ENCODE measurements at places on chromosomes 12 and 14.
A peak's percentile ranks its signal among the peaks of the same experiment; 100 is the strongest.

- no peak for DNase-seq
These were observed 28.6 kb downstream of the KRT76 start for GRCh38 chr12:52748578-52748977.

DNA sequence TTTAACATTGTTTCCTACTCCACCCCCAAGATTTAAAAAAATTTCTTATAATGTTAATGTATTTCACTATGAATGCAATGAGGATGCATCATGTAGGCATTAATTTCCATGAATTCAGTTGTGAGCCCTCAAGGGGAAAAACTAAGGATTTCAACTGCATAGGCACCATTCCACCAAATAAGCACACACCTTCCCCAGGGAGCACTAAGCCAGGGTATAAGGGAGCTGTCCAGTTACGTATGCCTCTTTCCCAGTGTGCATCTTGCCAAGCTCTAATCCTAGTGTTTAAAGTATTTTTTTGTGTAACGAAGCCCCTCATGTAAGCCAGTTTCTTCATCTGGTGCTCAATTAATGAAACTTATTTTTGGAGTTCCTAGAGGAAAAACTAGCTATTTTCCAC lies 6.6 kb downstream of the FERMT2 start:
- no peak for DNase-seq

GRCh38 chr14:70934502-70935134 lies 27.4 kb downstream of the PCNX1 start:
- no peak for DNase-seq

DNA sequence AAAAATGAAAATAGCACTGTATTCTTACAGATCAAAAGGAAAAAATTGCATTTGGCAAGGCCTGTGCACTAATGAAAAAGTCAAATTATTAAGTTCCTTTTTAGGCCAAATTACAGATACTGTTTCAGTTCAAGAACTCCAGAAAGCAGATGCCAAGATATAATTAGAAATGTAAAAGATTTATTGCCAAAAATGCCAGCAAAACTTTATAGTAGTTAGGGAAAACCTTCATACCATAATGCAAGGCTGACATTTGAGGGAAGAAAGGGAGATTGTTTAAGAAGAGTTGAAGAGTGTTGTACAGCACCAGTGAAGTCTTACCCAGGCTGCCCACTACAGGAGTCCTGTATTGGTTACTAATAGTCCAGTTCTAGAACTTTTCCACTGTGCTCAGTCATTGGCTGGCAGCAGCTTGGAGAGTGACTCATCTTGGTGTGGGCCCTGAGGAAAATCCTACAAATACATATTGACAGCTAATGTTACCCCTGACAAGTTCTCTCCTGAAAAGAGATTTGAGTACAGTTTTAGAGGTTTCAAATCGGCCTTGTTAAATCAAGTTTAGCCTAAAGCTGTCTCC lies 600.4 kb downstream of the C12orf50 start:
- no peak for DNase-seq

DNA sequence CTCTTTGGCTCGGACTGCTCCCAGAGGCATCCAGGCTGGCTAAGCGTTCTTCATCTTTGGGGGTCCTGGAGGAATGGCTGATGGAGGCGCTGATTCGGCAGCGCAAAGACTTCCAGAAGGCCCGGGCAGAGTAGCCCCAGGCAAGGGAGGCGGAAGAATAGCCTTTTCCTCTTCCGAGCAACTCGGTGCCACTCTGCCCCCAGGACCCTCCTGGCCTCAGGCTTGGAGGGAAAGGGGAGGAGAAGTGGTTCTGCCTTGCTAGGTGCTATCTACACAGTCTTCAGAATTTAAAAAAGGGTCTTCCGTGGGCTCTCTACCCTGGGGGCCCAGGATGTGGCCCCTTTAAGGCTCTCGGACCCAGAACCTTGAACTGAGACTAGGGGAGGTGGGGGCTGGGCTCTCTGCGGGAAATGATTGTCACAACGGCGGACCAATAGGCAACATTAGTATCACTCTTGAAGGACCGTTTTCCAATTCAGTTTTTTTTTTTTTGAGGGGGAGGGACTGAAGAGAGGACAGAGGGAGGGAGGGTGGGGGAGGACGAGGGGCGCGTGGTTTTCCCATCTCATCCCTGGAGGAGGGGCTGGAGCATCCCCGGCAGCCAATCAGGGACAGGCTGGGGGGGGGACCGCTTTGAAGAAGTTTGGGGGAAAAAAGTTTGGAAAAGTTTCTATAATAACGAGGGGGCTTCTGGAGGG lies at the start of gene NFATC4:
Gene NFATC4 (plus strand): TSS at position 671 of the 698 bp plus-strand sequence. CDS start 157 bp downstream, outside the sequence.
- DNase-seq, result peak; percentile 76

DNA sequence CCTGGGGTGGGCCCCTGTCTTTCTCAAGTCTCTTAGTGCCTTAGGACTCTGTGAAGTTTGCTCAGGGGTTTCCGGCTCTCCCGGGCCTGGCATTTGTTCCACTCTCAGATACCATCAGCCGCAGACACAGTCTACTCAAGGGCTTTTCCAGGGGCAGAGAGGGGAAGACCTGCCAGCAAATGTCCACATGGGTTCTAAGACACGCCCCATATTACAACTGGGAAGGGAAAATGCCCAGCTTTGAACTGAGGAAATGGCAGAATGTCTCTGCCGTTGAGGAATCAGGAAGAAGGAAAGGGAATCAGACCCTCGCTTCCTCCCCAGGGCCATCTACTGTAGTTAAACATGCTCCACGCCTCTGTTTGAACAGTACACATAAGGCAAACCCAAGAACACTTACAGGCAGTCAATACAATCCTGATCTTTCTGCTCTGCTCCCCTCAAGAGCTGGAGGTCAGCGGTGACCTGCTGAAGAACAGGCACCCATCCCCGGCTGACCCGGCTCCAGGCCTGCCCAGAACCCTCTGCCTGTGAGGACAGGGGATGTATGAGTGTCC lies 7.9 kb downstream of the CCDC85C start:
- DNase-seq, result no peak

GRCh38 chr12:49413796-49414195 lies 46.5 kb downstream of the SPATS2 start:
- DNase-seq, result no peak

DNA sequence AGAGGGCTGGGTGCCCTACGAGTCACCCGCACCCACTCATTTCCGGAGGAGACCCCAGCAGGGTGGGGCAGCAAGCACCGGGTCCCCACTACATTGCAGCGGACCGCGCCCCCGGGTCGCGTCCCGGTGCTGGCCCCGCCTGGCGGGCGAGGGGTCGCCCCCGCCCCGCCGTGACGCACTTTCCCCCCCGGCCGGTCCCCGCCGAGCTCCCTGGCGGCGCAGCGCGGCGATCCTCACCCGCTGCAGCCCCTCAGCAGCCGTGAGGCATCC lies 106.1 kb downstream of the PRICKLE1 start:
- no peak for DNase-seq

DNA sequence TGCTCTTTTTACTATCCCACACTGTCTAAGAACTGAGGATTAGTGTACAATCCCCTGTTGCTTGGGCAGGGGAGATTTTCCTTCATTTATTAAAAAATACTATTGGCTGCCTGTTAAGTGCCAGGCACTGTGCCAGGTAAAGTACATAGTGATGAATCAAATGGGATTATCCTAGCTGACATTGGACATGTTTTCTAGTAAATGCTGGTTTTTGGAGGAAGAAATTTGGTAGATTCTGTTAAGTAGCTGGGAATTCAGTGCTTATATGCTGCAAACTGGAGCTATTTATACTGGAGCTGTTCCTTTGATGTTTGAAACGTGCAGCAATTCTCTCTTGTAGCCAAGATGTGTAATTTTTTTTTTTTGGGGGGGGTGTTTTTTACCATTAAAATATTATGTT lies 299.6 kb downstream of the EMP1 start:
- no peak for DNase-seq

DNA sequence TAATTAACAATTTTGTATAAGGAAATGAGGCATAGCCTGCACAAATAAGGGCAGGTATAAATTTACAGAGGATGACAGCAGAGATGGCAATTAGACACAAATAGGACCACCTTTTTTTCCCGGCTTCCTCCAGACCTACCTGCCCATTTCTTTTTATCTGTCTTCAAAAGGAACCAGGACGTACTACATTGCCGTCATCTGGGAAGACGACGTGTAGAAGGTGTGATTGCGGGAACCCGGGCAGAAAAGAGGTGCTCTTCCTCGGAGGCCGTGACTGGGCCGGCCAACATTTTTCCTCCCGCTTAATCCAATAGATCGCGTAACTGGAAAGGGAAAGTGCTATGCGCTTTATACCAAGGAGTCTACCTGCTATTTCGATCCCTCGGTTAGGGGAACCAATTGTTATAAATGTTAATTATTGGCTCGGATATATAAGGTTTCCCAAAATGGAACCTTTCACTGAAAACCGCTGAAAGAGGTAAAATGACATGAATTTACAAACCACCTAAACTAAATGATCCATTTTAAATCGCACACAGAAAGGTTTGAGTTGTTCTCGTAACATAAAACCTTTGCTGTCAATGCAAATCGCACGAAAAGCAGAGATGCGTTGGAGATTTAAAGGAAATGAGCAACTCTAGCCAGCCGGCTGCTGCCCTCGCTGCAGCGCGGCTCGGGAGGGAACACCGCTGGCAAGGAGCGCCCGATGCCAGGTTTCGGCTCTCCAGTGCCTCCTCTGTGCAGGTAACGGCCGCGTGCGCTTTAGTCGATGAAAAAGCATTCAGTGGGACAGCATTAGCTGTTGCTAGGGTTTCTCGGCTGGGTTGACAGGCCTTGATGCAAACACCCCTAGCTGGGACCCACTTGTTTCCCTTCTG lies 2.8 kb upstream of the SIX1 start:
- no peak for DNase-seq

- no peak for DNase-seq
These were observed 28.0 kb upstream of the GARIN6 start for GRCh38 chr12:99619389-99620158.

- DNase-seq, result no peak
These were observed 24.5 kb downstream of the MDM2 start for GRCh38 chr12:68832504-68832867.

DNA sequence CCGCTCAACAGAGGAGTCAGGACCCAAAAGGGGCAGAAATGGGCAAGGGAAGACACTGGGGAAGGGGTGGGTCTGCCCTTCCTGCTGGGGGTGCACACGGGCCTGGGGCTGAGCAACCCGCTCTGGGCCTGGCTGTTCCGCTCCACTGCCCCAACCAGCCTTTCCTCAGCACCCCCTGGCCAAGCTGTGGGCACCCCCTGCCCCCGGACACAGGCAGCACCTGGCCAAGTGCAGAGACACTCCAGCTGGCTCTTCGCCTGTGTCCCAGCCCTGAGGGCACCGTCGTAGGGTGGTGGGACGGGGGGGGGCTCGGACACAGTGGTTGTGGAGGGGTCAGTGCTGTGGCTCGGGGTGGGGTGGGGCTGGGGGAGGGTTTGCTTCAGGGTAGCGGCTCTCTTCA lies 10.3 kb downstream of the PACS2 start:
- no peak for DNase-seq

DNA sequence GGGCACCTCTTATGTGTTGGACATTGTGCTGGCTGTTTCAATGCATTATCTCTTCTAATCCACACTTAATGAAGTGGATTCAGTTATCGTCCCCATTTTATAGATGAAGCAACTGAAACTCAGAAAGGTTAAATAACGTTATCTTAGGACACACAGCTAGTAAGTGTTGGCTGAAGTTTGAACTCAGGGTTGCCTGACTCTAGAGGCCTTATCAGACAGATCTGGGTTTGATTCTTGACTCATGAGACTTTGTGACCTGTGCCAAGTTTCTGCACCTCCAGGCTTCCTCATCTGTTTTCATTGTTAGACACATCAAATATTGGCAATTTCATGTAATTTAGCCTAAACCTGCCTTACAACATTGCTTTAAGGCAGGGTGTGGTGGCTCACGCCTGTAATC lies 18.2 kb upstream of the IRF2BPL start:
- DNase-seq, result no peak

DNA sequence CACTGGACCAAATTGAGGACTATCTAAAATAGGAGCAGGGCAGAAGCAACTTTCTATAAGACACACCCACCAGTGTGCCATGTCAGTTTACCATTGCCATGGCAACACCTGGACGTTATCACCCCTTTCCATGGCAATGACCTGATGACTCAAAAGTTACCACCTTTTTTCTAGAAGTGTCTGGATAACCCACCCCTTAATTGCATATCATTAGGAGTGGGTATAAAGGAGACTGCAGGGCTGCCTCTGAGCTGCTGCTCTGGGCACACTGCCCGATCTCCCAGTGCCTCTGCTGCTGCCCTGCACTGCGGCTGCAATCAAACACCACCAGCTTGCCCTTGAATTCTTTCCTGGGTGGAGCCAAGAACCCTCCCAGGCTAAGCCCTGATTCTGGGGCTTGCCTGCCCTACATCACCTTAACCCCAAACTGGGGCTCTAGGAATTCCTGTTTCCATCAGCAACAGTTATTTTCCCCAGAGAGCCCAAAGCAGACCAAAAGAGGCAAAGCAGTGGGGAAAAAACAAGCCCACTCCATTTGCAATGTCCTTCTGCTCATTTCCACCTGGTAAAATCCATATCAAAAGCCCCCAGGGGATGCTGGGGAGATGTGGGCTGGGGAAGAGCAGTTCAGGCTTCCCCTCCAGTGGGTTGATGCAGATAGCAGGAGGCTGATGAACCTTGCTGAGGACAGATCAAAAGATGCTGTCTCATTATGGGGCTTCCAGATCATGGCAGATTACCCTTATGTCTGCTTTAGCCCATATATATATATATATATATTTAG lies 129.5 kb upstream of the NCOR2 start:
- no peak for DNase-seq

GRCh38 chr12:54369597-54370131 lies 5.4 kb upstream of the GPR84 start:
- DNase-seq, result no peak

DNA sequence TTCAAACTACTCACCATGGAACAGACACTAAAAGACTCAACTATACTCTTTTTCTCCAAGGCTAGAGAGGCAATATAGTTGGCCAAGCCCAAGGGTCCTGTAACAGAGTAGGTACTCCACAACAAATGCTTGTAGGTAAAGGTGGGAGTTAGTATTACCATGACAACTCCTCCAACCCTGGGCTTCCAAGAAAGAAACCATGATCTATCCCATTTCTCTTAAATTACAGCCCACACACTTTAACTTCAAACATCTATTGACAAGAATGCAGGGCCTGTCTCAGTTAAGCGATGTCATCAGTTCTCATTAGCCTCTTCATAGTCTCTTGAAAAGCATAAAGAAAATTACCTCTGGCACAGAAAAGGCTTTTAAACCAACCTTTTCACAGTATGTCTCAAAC lies 25.0 kb downstream of the ERH start:
- DNase-seq, result no peak

- DNase-seq, result no peak
These were observed at the start of gene AHNAK2 for GRCh38 chr14:104977681-104978653. Gene AHNAK2 (minus strand): TSS chr14:104978374. CDS start chr14:104978237, 137 bp downstream.

DNA sequence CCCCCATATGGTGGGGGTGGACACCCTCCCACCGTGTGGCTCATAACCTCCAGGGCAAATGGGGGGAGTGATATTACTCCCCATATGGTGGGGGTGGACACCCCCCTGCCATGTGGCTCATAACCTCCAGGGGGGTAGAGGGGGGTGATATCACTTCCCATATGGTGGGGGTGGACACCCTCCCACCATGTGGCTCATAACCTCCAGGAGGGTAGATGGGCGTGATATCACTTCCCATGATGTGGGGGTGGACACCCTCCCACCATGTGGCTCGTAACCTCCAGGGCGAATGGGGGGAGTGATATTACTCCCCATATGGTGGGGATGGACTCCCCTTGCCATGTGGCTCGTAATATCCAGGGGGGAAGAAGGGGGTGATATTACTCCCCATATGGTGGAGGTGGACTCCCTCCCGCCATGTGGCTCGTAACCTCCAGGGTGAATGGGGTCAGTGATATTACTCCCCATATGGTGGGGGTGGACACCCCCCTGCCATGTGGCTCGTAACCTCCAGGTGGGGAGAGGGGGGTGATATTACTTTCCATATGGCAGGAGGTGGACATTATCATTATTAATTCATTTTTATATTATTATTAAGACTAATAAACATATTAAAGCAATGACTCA lies 51.2 kb upstream of the OXA1L start:
- no peak for DNase-seq

- DNase-seq, result no peak
These were observed 136.1 kb upstream of the WSCD2 start for GRCh38 chr12:107992870-107993451.
